ENCODE measurements at places on chromosomes 4 and X.

DNA sequence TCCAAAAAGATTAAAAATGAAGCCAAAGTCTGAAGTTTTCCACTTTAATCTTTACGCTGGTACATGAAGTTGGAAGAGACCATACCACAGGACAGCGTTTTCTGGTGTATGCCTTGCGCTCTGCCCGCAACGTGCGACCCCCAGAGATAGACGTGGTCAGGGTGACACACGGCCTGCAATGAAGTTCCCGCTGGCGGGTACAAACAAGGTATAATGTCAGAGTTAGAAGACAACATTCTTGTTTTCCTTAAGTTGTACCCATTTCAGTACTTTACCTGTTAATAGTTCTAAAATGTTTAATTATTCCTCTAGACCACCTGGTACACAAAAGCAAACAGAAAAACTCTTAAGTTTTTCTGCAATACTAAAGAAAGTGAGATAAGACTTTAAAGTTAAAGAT lies 4.8 kb downstream of the HNRNPDL start:
- no peak for DNase-seq

DNA sequence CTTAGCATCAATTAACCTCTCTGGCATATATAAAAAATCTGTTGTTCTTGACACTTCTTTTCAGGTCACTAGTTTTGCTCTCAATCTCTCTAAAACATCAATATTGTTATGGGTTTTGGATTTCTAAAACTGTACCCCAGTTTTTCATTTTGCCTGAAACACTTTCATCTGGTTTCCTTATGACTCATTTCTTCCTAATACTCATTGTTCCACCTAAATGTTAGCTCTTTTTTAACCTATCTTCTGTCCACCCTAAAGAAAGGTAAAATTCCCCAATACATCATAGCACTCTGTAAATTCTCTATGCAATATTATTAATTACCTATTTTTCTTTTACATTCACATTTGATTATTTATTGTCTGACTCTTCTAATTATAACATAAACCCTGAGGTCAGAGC lies 575.5 kb upstream of the NDST4 start:
- DNase-seq, result no peak

- no peak for DNase-seq
Measured at GRCh38 chr4:110108960-110109359, 89.5 kb downstream of the ELOVL6 start.

DNA sequence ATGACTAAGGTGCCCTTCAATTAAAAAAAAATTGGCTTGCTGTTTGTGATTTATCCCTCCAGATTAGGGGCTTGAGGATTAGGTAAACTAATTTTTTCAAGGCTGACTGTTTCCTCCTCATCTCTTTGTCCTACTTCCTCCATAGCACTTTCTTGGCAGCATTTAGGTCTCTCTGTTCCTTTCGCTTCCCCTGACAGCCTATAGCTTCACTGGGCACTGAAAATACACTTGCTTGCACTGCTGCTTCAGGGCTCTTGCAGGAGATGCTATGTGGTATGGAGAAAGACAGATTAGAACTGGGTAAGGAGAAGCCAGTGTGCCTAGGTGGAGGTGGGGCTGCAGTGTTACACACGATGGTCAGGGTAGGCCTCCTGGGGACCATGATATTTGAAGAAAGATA lies 112.3 kb upstream of the SFRP2 start:
- no peak for DNase-seq

DNA sequence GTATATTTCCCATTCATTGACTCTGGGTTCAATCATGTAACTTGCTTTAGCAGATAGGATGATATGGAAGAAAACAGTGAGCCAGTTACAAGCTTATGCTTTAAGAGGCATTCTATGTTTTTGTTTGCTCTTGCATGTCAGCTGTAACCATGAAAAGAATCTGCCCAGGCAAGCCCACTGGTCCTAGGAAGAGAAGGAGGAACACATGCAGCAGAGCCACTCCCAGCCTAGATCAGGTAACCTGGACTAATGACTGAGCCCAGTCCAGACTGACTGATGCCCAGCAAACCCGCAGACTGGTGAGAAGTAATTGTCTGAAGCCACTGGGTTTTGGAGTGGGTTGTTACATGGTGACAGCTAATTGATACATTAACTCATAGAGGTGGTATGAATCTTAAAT lies 167.9 kb downstream of the COL4A6 start:
- no peak for DNase-seq

DNA sequence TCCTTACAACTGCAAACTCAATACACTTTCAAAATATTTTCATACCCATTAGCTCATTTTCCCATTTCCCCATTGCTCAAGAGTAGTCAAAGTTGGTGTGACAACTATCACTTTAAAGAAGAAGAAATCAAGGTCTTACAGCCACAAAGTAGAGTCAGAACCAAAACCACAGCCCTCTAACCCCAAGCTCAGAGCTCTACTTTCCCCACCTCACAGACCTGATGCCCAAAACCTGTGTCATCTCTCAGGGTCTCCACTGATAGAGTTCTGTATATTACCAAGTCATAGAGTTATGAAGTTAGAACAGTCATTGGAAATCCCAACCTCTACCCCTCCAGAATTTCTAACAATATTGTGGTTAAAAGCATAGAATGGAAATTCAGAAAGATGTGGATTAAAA lies 505.8 kb downstream of the RAB28 start:
- DNase-seq, result no peak

GRCh38 chrX:40173143-40174000 lies 75.6 kb upstream of the BCOR start:
- no peak for DNase-seq

Measured in stimulated activated CD4-positive, alpha-beta T cell treated with anti-CD3 and anti-CD28 coated beads, TNF-alpha, amount 100 ng/mL, for 4 hours (primary cell).